ENCODE measurements at places on chromosomes 12 and 14.

GRCh38 chr14:78075555-78076277, 94.5 kb upstream of the NRXN3 start:
- DNase-seq: no peak

GRCh38 chr12:64672925-64673409, 62.7 kb downstream of the RASSF3 start:
- DNase-seq: peak; percentile 56

DNA sequence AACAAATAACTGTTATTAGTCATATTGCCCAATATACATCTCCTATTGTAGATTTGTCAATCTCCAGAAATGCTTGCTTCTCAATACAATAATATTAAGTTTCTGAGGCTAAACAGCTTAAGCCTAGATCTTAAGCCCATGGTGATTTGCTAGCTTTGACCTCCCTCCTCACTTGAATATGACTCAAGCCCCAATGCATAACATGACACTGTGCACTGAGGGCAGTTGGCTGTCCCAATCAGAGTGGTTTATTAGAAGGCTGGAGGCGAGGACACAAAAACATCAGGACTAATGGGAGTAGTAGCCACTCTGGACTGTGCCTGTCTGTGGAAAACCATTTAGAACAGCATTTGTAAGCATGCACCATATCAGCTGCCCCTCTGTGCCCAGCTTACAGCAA, 81.1 kb upstream of the GTF2A1 start:
- DNase-seq: no peak

GRCh38 chr14:70640938-70641547, 673 bp upstream of the TTC9 start:
- no peak for DNase-seq

DNA sequence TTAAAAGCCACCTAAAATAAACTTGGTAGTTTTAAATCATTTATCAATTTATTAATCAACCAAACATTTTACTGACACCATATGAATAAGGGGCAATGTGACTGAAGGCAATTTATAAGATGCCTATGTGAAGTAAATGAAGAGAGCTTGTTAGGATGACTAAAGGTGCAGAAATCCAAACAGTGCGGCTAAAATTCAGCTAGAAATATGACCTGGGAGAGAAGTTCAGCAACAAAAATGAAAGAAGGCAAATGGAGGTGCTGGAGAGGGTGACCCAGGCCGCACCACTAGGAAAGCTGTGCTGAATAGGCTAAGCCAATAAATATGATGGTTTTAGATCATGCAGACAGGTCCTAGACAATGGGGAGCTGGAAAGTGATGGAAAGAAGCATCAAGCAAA, 403.7 kb downstream of the BTG1 start:
- no peak for DNase-seq

DNA sequence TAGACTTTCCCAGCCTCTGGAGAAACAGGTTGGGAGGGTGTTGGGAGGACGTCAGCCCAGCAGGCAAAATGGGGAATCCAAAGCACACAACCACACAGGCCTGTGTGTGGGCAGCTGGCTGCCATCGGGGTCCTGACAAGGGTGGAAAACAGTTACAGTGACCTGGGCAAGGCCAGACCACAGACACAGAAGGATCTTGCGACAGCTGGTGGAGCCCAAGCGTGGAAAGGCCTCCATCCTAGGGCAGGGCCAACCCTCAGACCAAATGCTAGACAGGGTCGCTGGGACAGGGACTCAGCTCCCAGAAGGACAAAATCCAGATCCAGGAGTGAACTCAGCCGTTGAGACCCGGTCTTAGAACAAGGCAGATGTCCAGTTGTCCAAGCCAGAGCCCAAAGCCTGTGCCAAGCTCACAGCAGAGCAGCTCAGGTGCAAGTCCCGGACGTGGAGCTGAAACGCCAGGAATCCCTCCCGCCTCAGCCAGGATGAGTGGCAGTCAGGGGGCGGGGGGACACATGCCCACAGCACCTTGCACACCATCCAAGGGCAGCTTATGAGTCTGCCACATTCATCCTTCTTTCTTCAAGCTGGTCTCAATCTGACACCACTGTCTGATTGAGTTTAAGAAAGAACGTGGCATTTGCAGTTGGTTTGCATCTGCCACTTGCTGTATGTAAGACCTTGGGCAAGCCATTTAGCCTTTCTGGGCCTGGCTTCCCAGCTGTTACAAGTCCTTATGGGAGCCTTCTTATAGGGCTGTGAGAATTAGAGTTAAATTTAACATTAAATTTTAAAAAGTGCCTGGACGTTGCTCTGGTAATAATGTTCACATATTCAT, 37.6 kb downstream of the DEGS2 start:
- DNase-seq: no peak

- peak; percentile 21 for DNase-seq
These were observed 41.4 kb downstream of the BORCS5 start for GRCh38 chr12:12398026-12398859.

- no peak for DNase-seq
These were observed 88.6 kb downstream of the PRMT8 start for GRCh38 chr12:3579446-3580093.

GRCh38 chr12:86293682-86294240, 37.6 kb upstream of the MGAT4C start:
- DNase-seq: no peak

- DNase-seq: no peak
These were observed 190.5 kb upstream of the GSC start for GRCh38 chr14:94960285-94961001.

DNA sequence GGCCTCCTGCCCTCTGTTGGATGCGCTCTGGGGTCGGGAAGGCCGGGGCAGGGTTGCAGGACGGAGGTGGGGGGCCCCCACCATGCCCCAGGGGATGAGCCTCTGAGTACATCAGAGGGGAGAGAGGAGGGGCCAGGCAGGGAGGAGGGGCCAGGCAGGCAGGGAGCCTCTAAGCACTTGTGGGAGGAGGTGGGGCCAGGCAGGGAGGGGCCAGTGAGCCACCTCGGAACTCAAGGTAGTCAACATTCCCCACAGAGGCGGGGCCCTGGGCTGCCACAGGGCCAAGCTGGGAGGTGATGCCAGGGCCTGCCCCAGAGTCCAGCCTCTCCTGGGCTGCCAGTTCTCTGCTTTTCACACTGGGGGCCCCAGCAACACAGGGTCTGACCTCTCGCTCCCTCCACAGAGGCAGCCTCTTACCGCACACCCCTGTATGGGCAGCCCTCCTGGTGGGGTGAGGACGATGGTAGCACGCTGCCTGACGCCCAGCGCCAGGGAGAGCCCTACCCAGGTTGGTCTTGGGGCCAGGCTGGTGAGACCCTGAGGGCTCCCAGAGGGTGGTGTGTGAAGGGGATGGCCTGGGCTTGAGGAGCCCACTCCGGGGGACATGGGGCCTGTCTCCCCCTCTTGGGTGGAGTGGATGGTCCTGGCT, 17.4 kb downstream of the CEP170B start:
- no peak for DNase-seq
